Cerebellum (tissue), 4 donors: ENCODE measurements at places on chromosomes 7 and 10. TPM values are rescaled to one million over a fixed set of nuclear protein-coding genes. Genes with fewer than 3 reads are reported as not detected.

CDH23 gene
- 4.5 TPM for total RNA-seq

OAT gene
- total RNA-seq: 73.3 TPM

CCL24 gene
- total RNA-seq: not detected

SYT15B gene
- total RNA-seq: 0.54 TPM

PNLIPRP2 gene
- total RNA-seq: not detected

HMX2 gene
- not detected for total RNA-seq

CPA2 gene
- total RNA-seq: not detected

FAS gene
- 3.1 TPM for total RNA-seq

OPN4 gene
- not detected for total RNA-seq

NOBOX gene
- total RNA-seq: not detected

FAM149B1 gene
- 25.9 TPM for total RNA-seq

PTTG1IP2 gene
- not detected for total RNA-seq

MRPS17 gene
- total RNA-seq: 12.5 TPM

NANOS1 gene
- total RNA-seq: 7.8 TPM

FAM53B gene
- 35.2 TPM for total RNA-seq

ZPBP gene
- total RNA-seq: not detected
